Trophoblast cell (in vitro differentiated cells and primary cell): ENCODE measurements at places on chromosomes 13 and 19.
A peak's percentile ranks its signal among the peaks of the same experiment; 100 is the strongest.

DNA sequence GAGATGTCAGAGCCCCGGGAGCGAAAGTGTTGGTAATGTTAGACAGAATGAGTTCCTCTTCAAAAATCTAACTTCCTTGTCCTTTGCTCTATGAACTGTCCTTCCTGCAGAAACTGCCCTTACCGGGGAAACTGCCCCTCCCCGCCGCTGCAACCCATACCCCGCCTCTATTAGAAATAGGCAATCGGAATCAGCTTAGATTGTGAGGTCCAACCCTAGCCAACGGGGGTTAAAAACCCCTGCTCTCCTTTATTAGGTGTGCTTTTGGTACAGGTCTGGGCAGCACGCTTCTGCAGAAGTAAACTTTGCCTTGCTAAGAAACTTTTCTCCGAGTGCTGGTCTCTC, 11.5 kb upstream of the CAPNS1 start:
- DNase-seq = no peak

- no peak for DNase-seq
Observed at GRCh38 chr13:86087244-86087643, 288.0 kb upstream of the SLITRK6 start.

- DNase-seq = peak; percentile 38
Observed at GRCh38 chr19:632579-633067, 714 bp downstream of the POLRMT start.

- DNase-seq = peak; percentile 29
Observed at GRCh38 chr13:105587786-105588185, 947.7 kb downstream of the EFNB2 start.

DNA sequence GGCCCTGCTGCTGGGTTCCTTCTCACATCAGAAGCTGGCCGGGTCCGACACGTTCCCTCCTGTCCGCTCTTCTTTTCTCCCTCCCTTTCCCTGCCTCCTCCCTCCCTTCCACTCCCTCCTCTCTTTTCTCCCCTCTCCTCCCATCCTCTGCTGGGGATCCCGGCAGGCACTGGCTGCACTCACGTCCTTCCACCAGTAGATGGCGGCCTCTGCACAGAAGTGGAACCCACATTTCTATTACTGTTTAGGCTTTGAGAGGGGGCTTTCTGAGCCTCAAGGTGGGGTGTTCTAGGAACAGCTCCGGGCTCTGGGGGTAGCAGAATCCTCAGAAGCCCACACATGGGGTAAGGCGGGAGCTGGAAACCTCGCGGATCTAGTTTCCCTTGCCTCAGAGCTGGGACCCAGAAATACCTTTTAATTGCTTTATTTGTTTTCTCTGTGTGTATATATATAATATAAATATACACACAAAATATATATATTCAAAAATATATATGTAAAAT, 294.2 kb downstream of the ZNF536 start:
- peak; percentile 51 for DNase-seq

DNA sequence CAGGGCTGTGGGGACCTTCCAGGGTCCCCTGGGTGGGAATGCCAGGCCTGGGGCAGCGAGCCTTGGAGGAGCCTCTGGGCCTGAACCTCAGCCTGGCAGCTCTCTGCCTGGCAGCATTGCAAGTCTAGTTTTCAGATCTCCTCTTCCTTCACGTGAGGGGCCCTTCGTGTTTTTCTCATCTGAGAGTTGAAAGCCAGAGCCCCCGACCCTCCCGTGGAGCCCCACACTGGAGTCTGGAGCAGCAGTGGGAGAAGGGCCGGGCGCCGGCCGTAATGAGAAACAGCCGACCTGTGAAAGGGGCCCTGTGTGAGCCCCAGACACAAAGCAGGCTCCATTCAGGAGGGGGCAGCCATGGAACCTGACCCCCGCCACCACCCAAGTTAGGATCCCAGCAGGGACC, 19.3 kb downstream of the TMED1 start:
- DNase-seq = no peak

DNA sequence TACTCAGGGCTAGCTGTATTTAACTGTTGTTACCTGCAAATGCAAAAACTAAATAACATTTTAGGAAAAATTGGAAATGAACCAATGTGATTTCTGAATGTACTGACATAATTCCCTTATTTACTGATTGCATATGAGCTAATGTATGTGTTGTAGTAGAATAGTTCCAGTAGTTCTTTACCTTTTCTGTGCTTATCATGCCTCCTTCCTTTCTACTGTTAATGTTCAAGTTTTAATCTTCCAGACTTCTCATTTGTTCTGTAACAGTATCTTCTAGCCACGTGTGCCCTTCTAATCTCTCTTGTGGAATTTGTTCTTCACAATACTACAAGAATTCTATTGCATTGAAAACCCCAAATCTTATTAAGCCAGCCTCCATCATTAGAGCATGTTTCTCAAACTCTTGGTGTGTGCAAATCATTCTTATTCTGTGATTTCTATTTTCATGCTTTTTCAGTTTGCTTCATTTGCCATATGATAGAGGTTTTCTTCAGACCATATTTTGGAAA, 17.7 kb downstream of the LSM14A start:
- no peak for DNase-seq

DNA sequence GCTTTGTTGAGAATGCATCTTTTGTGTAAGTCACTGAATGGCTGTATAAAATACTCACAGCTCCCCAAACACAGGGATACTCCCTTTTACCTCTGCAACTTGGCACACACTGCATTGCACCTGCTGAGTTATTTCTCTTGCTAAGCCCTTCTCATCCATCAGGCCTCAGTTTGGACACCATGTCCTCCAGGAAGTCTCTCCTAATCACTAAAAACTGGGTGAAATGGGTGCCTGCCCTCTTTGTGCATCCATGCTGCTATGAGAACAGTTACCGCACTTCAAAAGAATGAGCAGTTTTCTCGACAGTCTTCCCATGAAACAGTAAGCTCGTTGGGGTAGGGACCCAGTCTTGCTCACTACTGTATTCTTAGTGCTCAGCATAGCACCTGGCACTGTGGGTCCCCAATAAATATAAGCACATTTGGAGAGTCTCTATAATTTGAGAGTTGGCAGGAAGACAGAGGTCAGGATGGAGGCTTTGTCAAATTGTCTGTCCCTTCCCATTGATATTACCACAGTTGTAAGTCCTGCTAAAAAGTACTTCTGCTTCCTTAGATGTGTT, 4.6 kb upstream of the SLC25A30 start:
- no peak for DNase-seq

DNA sequence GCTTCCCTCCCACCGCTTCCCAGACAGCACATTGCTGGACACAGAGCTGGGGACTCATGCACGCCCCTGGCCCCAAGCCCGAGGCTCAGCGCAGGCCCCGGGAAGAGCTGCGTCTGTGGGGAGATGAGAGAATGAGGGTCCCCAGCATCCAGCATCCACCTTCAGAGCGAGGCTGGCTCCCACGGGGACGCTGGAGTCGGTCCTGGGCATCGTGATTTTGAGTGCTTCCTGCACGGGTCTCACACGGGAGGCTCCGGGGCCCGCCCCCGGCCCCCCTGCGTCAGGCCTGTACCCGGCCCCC, 4.7 kb downstream of the NCLN start:
- no peak for DNase-seq

DNA sequence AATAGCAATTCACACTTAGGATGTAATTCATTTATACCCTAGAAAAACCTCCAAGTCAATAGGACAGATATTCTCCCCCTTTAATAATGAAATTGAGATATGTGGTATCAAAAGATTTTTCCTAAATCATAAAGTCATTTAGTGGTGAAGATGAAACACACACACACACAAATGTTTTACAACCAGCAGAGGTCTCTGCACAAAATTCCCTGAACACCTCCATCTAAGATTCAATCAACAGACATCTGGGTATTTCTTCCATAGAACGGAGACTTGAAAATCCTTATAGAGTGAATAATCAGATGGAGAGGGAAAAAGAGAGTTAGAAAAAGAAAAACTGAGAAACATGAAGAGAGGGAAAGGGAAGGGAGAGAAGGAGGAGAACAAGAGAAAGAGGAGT, 52.8 kb downstream of the MYCBP2 start:
- DNase-seq = no peak

DNA sequence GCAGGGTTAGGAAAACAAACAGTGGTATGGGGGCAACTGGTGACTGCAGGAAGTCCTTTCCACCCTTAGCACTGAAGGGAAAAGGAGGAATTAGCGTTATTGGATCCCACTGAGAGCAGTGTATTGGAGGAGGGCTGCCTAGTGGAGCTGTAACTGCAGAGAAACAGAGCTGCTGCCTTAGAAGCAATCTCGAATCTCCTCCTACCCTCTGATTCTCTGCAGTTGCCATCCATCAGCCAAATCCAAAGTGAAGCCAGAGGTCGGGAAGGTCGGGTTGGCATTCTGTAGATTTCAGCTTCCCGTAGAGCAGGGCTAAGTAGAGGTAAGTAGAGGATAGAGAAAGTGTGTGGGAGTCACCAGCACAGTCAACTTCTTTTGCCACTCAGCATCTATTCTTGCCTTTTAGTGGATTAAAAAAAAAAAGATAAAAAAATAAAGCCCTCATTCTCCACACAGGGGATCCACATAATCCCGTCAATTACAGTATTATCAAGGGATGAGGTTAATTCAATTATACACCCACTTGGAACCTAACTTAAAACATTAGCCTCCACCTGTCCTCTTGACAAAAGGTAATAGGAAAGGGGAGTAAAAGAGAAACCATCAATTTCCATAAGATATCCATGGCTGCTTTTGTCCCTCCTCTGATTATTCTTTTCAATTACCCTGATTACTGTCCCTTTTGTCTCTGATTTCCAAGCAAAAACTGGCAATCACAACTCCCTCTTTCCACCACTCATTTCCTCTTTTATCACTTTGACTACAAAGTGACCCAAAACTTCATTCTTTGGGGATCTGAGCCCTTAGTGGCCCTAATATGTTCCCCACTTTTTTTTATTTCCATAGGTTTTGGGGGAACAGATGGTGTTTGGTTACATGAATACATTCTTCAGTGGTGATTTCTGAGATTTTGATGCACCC, 234.7 kb downstream of the RBM26 start:
- DNase-seq = no peak

- no peak for DNase-seq
Observed at GRCh38 chr13:27236478-27236877, 14.9 kb upstream of the RPL21 start.

- no peak for DNase-seq
Observed at GRCh38 chr19:618674-619285, 14.6 kb downstream of the POLRMT start.

GRCh38 chr19:5974721-5975387, 3.1 kb downstream of the RANBP3 start:
- DNase-seq = no peak

GRCh38 chr13:26037302-26037701, 14.5 kb downstream of the SHISA2 start:
- peak; percentile 20 for DNase-seq

DNA sequence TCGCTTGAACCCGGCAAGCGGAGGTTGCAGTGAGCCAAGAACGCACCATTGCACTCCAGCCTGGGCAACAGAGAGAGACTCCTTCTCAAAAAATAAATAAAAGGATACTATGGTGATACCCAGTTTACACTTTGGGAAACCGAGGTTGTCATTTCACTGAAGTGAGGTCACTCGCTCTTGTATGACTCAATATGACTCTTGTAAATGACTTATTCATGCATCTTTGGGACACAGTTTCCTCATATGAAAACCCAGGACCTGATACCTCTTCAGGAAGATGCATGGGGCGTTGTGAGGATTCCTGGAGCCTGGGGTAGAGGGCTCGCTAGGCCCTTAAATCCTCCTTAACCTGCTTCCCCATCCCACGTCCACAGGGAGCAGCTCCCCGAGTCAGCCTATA, 4.5 kb downstream of the PSMD8 start:
- DNase-seq = no peak

DNA sequence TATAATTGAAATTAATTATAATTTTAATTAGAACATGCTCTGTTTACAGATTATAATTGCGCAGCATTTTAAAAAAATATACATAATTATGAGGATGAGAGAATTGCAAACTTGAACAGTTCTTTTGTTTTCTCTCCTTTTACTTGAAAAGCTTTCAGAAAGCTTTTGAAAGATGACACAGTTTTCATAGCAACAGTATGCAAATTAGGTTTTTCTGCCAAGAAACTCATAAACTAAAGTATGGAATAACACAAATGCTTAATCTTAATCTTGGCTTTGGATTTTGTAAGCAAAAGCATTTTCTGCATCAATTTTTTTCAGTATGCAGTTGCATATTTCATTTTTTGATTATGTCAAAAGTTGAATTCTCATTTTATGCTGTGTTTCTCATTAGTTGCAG, 32.8 kb upstream of the AKAP11 start:
- DNase-seq = no peak

- peak; percentile 11 for DNase-seq
Observed at GRCh38 chr19:6801485-6802086, 29.1 kb downstream of the VAV1 start.

DNA sequence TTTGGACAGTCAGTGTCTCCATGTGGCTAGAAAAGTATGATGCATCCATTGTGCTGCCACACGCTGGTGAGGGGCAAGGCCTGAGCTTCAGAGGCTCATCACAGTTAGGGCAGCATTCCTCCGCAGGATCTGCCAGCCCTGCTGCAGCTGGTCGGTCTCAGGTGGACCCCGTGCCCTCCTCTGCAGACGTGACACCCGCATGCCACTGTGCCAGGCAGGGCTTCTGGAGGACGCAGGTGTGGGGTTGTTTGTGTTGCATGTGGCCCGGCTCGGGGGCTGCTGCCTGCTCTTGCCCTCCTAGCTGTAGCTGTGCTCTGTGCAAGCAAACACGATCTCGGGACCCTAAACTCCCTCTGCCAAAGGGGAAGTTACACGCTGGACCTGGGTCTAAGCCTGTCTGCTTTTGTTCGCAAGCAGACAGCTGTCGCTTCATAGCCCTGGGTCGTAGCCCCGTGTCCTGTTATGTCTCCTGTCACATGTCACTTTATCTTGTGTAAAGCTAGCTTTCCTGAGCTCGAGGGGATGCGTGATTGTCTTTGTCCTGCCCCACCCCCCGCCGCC, 45.3 kb downstream of the SLC7A9 start:
- no peak for DNase-seq

GRCh38 chr13:30312904-30313303, 5.6 kb upstream of the KATNAL1 start:
- DNase-seq = no peak

- no peak for DNase-seq
Observed at GRCh38 chr19:28640506-28640905, 572.4 kb downstream of the UQCRFS1 start.

DNA sequence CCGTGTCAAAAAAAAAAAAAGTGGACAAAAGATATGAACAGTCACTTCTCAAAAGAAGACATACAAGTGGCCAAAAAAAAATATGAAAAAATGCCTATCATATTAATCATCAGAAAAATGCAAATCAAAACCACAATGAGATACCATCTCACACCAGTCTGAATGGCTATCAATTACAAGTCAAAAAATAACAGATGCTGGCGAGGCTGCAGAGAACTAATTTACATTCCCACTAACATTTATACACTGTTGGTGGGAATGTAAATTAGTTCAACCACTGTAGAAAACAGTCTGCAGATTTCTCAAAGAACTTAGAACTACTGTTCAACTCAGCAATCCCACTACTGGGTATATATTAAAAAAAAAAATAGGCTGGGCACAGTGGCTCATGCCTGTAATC, 26.5 kb upstream of the FOXO1 start:
- peak; percentile 5 for DNase-seq

- no peak for DNase-seq
Observed at GRCh38 chr19:29596080-29596727, 9.9 kb upstream of the POP4 start.

GRCh38 chr13:27352698-27353097, 71.7 kb upstream of the GTF3A start:
- no peak for DNase-seq
